EL (cell line): ENCODE measurements at places on chromosomes 2 and 18.
A peak's percentile ranks its signal among the peaks of the same experiment; 100 is the strongest.

GRCh38 chr2:10792660-10793400, 19.8 kb downstream of the PDIA6 start:
- no peak for DNase-seq

DNA sequence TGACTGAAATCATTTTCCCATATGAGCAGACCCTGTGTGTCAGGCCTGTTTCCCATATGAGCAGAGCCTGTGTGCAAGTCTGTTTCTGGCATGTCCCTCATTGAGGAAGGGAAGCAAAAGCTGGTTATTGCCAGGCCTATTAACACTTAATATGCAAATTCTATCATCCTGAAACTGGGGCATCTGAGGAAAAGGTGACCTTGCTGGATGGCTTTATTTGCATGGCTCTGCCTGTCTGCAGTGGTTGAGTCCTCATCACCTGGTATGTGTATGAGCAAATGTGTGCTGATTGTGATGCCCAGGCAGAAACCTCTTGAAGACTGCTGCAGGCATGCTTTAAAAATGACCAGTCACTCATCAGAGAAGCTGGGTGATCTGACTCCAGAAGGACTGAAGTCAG, 31.2 kb downstream of the EIF4E2 start:
- no peak for DNase-seq

GRCh38 chr18:57533006-57533867, 53.3 kb downstream of the FECH start:
- DNase-seq: peak; percentile 7

DNA sequence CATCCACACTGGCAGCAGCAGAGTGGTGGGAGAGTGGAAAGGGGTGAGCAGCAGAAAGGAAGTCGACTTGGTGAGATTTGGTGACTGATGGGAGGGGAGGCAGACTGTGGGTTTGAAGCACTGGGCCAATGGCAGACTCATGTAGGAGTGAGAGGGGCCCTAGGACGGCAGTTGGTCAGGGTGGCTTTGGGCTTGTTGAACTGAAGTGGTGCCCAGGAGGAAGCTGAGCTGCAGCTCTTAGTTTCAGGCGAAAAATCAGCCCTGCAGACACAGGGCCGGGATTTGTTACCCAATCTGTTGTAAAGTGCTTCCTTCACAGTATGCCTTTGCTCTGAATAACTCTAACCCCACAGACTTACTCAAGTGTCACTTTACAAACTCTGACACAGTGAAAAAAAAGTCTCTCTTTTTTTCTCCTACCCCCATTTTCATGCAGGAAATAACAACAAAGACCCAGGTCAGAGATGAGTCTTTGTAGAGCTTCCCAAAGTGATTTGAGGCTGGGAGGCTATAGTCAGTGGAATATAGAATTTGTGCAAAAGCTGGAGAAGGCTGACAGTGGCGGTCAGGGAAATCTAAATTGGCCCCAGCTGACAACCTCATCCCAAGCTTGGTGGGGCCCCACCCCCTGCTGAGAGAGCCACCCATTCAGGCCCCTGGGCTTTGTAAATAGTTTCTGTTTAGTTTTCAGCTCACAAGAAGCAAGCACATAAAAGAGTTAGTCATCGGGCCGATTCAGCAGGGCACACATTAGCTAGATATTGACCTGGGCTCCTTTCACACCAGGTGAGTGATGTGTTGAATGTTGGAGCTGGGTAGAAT, 226.9 kb downstream of the VAPA start:
- peak; percentile 77 for DNase-seq

- no peak for DNase-seq
Measured at GRCh38 chr2:239607517-239608191, 206.8 kb upstream of the HDAC4 start.

DNA sequence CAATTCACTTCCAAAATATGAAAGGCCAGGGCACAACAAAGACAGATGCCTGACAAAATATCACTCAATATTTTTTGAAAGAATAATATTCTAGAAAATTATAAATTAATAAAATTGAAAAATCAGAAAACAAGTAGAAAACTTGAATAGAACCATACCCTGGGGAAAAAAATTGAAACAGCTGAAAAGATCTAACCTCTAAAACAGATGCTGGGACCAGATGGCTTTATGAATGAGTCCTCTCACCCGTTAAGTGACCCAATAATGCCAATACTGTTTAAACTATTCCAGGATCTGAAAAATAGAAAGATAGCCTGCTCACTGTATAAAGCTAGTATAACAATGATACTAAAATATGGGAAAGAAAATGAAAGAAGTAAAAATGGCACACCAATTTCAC, 322.3 kb upstream of the VWC2L start:
- no peak for DNase-seq

GRCh38 chr2:150476809-150477302, 10.6 kb downstream of the RND3 start:
- DNase-seq: no peak

- DNase-seq: no peak
Measured at GRCh38 chr18:57195341-57195740, 48.5 kb downstream of the BOD1L2 start.

DNA sequence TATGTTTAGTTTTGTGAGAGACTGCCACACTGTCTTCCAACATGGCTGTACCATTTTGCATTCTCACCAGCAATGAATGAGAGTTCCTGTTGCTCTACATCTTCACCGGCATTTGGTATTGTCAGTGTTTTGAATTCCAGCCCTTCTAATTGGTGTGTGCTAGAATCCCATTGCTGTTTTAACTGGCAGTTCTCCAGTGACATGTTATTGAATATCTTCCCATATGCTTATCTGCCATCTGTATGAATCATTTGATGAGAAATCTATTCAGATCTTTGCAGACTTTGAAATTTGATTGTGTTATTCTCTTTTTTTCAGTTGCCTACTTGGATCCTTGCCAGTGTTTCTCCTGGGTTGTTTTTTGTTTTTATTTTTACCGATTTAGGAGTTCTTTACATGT, 99.0 kb downstream of the SNTG2 start:
- DNase-seq: peak; percentile 84

DNA sequence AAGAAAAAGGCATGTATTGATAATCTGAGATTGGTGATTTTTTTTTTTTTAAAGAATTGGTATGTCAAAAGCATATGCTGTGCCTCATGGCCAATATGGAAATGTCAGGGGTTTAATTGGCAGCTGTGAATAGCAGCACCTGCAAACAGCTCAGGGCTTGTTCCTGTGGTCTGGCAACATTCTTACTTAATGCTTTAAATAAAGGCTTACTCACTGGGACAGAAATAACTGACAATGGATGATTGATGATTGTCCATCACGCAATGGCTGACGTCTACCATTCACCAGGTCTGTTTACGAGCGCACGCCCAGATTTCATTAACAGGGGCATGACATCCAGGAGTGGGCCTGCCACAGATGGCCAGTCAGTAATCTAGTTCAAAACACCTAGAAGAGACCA, 66.7 kb downstream of the ETAA1 start:
- DNase-seq: no peak

DNA sequence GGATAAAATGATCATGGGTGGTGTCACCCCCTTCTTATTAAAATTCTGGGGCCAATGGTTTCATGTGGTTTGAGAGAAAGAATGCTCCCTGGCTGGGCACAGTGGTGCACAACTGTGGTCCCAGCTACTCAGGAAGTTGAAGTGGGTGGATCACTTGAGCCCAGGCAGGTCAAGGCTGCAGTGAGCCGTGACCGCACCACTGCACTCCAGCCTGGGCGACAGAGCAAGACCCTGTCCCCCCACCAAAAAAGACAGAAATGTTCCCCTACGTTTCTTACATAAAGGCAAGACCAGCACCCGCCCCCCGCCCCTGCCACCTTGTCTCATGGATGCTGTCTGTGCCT, 53.0 kb upstream of the ID2 start:
- DNase-seq: no peak

DNA sequence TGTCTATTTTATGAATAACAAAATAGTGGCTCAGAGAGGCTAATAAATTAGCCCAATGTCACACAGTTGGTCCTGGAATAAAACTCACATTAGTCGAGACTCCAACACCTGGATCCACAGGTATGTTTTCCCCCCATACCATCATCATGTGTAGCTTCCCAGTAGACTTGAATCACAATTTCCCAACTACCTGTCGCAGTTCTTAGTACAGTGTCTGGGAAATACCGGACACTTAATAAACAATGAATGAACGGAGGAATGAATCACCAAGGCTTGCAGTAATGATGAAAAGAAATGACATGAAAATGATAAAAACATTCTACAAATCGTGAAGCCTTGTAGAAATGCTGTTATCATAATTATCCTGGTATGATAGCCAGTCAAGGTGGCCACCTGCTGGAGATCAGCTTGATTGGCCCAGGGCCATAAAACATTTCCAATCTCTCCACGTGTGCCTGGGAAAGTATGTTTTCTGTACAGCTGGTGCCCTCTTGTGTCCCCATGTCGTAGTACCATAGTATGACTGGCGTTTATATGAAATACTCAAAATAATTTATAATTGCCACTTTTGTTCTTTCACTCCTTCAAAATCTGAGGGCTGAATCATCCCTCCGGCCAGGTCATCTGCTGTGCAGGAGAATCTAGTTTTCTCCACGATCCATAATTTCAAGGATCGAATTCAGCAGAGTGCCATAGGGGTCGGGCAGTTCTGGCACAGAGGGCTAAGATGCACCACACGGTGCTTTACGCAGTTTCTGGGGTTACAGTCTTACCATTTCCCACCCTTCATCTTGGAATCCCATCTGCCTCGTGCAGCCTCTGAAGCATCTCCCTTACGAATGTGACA, 95.4 kb downstream of the LAMA1 start:
- peak; percentile 44 for DNase-seq

- DNase-seq: peak; percentile 62
Measured at GRCh38 chr18:22643731-22644130, 226.0 kb upstream of the CTAGE1 start.

GRCh38 chr2:28950941-28951630, 30.0 kb upstream of the TOGARAM2 start:
- no peak for DNase-seq

- no peak for DNase-seq
Measured at GRCh38 chr18:79546781-79547272, 132.8 kb upstream of the CTDP1 start.

DNA sequence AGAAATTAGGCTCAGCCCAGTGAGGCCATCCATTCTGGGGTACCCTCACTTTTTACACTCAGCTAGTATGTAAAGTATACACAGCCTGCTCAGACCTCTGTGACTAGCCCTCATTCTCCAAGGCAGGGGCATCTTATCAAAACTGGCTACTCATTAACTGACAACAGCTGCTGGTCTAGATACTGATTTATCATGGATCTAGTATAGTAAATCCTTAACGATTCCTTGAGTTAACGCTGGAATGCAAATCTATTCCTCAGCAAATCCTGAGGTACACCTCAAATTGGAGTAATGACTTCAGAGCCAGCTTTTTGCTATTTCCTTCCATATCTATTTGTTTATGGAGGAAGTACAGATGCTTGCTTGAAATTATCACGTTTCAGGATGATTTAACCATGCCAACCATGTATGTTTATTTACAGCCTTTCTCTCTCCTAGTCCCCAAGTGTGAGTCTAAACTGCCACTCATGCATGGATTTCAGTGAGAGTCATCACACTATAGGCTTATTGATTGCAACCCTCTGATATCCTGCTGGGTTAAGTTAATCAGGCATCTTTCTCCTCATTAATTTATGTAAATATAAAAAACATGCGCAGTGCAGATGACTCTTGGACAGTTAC, 70.2 kb upstream of the DOK6 start:
- DNase-seq: no peak

- peak; percentile 11 for DNase-seq
Measured at GRCh38 chr2:62014102-62014501, 108.6 kb downstream of the COMMD1 start.

- no peak for DNase-seq
Measured at GRCh38 chr2:42503291-42503690, 9.5 kb upstream of the KCNG3 start.
